ENCODE measurements at places on chromosomes 6 and 20.
A peak's percentile ranks its signal among the peaks of the same experiment; 100 is the strongest.

DNA sequence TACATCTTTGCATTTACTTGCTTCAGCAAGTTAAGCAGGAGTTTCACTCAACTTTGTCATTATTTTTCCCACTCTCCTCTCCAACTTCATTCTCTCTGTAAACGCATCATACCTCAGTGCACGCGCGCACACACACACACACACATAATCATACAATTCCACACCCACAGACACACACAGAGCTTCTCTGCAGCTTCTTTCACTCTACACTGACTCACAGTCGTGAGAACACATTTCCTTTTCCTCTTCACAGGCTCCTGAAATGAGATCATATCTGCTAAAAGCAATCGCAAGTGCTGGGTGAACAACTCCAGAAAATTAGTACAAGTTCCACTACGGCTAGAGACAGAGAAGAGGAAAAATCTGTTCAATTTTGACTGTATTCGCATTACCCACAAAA lies 215.4 kb downstream of the PTPRT start:
- no peak for DNase-seq

- no peak for DNase-seq
Measured at GRCh38 chr6:63787021-63787420, 151.4 kb downstream of the PHF3 start.

DNA sequence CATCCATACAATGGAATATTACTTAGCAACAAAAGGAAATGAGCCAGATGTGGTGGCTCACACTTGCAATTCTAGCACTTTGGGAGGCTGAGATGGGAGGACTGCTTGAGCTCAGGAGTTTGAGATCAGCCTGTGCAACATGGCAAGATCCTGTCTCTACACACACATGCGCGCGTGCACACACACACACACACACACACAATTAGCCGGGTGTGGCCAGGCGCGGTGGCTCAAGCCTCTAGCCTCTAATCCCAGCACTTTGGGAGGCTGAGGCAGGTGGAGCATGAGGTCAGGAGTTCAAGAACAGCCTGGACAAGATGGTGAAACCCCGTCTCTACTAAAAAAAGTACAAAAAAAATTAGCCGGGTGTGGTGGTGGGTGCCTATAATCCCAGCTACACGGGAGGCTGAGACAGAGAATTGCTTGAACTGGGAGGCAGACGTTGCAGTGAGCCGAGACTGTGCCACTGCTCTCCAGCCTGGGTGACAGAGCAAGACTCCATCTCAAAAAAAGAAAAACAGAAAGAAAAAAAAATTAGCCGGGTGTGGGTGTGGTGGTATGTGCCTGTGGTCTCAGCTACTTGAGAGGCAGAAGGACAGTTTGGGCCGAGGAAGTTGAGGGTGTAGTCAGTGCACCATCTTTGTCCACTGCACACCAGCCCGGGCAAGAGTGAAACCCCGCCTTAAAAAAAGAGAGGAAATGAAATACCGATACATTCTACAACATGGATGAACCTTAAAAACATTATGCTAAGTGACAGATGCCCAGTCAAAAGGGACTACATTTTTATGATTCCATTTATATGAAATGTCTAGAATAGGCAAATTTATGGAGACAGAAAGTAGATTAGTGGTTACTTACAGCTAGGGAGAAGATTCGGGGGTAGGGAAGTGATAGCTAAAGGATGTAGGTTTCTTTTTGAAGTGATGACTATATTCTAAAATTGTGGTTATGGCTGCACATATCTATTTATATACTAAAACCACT lies 52.5 kb downstream of the RBL1 start:
- DNase-seq, result no peak

GRCh38 chr6:32849126-32849525 lies 4.4 kb downstream of the TAP1 start:
- DNase-seq, result no peak

DNA sequence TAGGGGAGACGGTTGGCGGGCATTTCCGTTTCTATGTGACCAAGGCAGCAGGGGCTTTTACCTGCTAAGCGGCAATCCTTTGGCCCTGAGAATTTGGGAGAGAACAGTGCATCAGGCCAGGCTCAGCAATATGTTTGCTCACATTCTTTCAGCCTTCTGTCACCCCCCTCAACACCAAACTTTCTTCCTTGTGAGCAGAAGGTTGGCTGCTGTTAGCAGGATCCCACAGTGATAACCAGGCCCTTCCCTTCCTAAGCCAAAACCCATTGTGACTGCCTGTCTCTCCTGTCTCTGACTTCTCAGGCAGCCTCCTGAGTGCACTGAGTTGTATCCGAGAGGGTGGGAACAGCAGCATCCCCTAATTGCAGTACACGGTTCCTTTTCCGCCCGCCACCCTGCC lies 43.7 kb downstream of the STK35 start:
- DNase-seq, result peak; percentile 48

GRCh38 chr20:34579191-34579978 lies 20.9 kb downstream of the MAP1LC3A start:
- DNase-seq, result peak; percentile 78

DNA sequence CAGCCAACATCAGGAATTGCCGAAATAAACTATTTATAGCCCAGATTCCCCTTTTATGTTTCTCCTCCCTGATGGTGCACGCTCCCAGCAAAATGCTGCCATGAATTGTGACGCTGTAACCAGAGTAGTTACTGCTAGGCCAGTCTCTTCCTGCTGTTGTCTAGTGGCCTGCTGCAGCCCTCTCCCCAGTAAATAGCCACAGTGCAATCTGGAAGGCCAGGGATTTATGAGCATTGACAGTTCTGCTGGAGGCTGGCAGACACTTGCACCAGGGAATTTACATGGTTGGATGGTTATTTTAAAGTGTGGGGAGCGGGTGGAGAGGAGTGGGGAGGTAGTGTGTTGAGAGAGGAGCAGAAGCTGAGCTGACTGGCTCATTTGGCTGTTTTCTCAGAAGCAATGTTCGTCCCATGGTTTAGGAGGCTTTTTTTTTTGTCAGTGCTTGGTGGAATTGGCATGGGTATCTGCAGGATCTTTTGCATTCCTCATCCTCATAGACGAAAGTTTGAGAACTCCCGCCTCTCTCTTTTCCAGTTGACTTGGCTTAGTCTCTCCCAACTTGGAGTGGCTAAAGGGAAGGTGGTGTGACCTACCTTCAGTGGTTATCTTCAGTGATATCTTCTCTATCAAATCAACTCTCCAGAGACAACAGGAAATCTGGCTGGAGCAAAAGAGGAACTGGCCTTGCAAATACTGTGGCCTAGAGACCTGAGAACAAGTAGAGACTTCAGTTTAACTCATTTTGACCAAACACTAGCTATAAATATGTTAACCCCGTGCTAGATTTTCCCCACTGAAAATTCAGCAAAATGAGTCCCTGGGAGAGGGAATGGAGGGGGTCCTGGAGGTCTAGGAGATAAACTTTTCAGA lies 99.3 kb upstream of the VSTM2L start:
- DNase-seq, result no peak

DNA sequence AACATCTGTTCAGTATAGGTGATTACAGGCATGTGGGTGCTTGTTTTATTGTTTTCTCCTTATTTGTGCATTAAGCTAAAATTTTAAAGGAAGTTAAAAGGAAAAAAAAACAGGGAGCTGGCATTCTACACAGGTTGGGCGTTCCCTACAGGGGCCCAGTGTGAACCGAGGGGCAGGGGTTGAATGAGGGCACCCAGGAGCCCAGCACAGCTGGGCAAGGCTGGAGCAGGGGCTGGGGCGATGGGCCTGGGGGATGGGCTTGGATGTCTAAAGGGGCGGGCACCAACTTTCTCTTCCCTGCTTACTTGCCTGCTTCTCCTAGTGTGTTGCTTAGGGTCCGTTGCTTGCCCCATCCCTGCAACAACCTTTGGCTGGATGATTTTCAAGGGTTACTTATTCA lies 230.2 kb upstream of the RNF24 start:
- DNase-seq, result no peak

DNA sequence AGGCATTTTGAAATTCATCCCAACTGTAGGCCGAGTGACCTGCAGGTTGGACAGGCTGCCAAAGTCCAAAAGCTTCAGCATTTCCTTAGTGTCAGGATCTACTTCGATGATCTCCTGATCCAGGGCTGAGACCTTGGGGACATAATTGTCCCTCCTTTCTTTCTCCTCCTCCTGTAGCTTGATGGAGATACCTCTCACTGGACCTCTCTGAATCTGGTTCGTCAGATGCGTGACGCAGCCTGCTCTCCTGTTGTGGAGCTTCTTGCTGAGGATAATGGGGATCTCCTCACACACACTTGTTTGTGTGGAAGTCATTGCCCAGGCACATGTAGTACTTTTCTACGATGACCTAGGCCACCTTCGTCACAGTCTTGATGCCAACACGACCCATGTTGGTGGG lies 1.5 kb upstream of the MAS1L start:
- no peak for DNase-seq

- no peak for DNase-seq
Measured at GRCh38 chr20:24777746-24778145, 171.3 kb upstream of the CST7 start.

DNA sequence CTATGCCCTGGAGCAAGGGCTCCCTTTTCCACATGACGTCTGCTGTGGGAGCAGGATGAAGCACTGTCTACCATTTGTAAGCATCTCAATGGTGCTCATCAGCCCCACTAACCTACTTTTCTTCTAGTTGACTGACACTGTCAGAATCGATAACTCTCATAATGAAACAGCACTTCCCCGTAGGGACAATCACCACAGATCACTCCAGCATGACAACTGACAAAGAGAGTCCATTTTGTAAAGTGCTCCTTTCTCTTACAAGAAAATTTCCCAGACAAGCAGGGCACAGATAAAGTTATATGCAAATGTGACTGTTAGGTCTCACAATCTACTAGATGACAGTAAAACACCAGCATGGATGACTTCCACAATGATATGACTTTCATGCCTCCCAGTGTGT lies 46.4 kb downstream of the HEBP2 start:
- no peak for DNase-seq

All from fibroblast of lung (primary cell).